Ascending aorta (tissue), 2 donors: ENCODE measurements at places on chromosomes 11 and 22.
A peak's percentile ranks its signal among the peaks of the same experiment; 100 is the strongest.

GRCh38 chr22:45777046-45777851 lies 105.6 kb downstream of the ATXN10 start:
- DNase-seq = no peak
- no peak overlapping the region for H3K4me3 ChIP-seq
- no peak overlapping the region for H3K27ac ChIP-seq

GRCh38 chr11:2208691-2209369 lies 37.2 kb upstream of the TH start:
- no peak overlapping the region for H3K4me3 ChIP-seq
- DNase-seq = no peak
- no peaks in the 10 kb centered on the region for H3K4me1 ChIP-seq
- H3K27me3 ChIP-seq = no peaks in the 10 kb centered on the region

DNA sequence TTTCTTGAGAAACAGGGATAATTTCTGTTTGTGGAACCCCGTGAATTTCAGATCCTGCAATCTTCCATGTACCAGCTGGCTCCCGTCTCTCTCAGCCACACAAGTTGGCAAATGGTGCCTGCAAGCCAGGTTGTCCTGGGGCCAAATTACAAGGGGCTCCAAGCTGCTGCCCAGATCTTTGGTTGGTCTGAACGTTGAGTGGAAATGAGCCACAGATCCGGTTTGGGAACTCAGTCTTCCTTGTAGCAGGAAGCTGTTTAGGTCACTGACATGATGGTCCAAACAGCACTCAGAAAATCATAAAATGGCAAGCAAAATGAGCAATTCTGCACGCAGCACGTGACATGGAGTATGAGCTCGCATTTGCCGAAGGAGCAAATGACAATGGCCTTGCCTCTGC lies 1496.4 kb downstream of the TBC1D22A start:
- DNase-seq = no peak
- no peaks in the 10 kb centered on the region for H3K27me3 ChIP-seq
- no peaks in the 10 kb centered on the region for H3K36me3 ChIP-seq
- H3K4me3 ChIP-seq = no peak overlapping the region
- no peak overlapping the region for H3K27ac ChIP-seq
- no peaks in the 10 kb centered on the region for H3K4me1 ChIP-seq

DNA sequence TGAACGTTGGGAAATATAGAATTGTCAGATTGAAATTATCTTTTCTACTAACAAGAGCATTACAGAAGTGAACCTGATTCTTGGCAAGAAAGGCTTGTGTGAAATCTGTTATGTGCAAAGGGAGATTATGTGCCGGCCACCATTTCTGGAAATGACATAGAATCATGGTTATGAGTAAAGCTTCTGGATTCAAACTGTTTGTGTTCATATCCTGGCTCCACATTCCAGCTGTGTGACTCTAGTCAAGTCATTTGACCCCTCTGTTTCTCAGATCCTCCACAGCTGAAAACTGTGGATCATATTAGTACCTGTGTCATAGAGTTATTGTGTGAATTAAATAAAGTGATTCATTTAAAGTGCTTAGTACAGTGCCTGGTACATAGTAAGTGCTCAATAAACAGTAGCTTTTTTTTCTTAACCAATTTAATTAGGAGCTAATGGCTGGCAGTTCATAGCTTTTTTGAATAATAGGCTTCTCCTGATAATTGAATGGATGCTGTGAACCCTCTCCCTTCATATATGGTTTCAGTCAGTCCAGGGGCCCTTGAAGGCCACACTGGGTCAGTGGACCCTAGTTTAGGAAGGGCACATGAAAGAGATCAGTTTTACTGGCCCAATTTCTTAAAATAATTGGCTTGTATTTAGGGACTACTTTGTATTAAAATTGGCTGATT lies 34.6 kb downstream of the EHF start:
- H3K4me3 ChIP-seq = no peak overlapping the region
- DNase-seq = no peak
- H3K27me3 ChIP-seq = no peaks in the 10 kb centered on the region
- no peaks in the 10 kb centered on the region for H3K4me1 ChIP-seq

- H3K27ac ChIP-seq = no peak overlapping the region
- H3K27me3 ChIP-seq = no peaks in the 10 kb centered on the region
- DNase-seq = no peak
- H3K4me1 ChIP-seq = no peaks in the 10 kb centered on the region
Observed at GRCh38 chr11:69202511-69203221, 46.9 kb downstream of the SMIM38 start.

GRCh38 chr11:119666061-119666460 lies 62.9 kb downstream of the NECTIN1 start:
- H3K27ac ChIP-seq = no peak overlapping the region
- H3K4me3 ChIP-seq = no peak overlapping the region
- no peaks in the 10 kb centered on the region for H3K36me3 ChIP-seq
- no peak for DNase-seq
- no peaks in the 10 kb centered on the region for H3K27me3 ChIP-seq

GRCh38 chr11:71125150-71125549 lies 127.2 kb downstream of the SHANK2 start:
- H3K27me3 ChIP-seq = no peaks in the 10 kb centered on the region
- no peak for DNase-seq
- no peak overlapping the region for H3K4me3 ChIP-seq
- no peak overlapping the region for H3K27ac ChIP-seq

DNA sequence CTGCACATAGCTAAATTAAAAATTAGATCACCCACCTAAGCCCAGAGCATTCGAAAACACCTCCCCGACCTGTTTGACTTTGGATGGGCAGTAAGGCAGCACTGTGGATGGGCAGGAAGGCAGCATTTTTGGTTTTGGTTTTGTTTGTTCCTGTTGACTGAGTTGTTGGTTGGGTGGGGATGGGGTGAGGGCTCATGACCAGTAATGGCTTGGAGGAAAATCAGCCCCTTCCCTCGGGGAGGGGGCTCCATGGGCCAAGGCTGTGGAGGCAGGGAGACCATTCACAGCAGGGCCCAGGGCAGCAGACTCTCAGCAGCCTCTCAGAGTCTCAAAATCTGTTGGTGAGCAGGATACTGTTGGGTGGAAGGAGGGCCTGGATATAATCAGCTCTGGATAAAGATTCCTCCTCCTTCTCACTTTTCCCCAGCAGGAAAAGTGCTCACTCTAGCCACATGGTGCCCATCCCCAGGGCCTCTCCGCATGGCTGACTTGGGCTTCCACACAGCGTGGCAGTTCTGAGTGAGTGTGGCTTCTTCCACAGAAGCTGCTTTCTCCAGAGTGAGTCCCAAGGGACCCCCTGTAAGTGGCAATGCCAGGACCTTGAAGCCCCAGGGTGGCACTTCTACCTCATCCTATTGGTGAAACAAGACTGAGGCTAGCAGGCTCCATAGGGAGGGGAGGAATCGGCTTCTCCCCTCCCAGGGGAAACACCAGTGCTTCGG lies 1491.2 kb downstream of the BRD1 start:
- no peak overlapping the region for H3K27ac ChIP-seq
- DNase-seq = no peak
- H3K27me3 ChIP-seq = no peaks in the 10 kb centered on the region
- H3K4me1 ChIP-seq = no peaks in the 10 kb centered on the region

GRCh38 chr11:123505546-123506299 lies 75.7 kb downstream of the GRAMD1B start:
- H3K27ac ChIP-seq = no peak overlapping the region
- H3K4me3 ChIP-seq = no peak overlapping the region
- no peaks in the 10 kb centered on the region for H3K27me3 ChIP-seq

GRCh38 chr11:69385144-69385820 lies 91.3 kb downstream of the MYEOV start:
- H3K27me3 ChIP-seq = no peaks in the 10 kb centered on the region
- no peak overlapping the region for H3K4me3 ChIP-seq
- no peaks in the 10 kb centered on the region for H3K36me3 ChIP-seq
- H3K27ac ChIP-seq = no peak overlapping the region

DNA sequence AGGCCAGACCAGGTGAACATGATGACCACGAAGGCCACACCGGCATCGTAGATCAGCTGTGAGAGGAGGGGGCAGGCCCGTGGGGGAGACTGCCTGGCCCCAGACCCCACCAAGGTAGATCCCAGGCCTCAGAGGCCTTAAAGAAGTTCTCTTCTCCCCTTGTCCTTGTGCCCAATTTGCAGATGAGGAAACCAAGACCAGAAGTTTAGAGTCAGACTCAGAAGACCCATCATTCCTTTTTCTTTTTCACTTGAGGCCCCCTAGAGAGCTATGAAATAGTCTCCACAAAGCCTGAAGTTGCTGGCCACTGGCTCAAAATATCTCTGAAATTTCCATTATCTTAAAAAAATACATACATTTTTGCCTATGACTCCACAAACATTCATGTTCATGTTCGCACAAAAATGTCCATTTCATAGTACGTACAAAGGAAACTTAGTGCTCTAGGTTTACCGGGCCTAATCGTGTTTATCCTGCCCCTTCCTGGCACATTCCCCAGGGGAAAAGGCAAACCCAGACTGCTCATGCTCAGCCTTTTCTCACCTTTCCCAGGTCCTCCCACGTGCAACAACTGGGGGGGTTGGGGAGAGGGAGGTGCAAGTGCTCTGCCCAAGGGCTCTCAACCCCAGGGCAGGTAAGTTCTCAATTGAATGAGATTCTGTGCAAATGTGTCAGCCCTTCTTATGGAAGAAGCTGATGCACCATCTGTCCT lies 19.2 kb downstream of the SLC43A1 start:
- no peak overlapping the region for H3K4me3 ChIP-seq
- no peaks in the 10 kb centered on the region for H3K27me3 ChIP-seq
- peaks cover 4% of the 10 kb centered on the region for H3K36me3 ChIP-seq
- H3K27ac ChIP-seq = no peak overlapping the region

DNA sequence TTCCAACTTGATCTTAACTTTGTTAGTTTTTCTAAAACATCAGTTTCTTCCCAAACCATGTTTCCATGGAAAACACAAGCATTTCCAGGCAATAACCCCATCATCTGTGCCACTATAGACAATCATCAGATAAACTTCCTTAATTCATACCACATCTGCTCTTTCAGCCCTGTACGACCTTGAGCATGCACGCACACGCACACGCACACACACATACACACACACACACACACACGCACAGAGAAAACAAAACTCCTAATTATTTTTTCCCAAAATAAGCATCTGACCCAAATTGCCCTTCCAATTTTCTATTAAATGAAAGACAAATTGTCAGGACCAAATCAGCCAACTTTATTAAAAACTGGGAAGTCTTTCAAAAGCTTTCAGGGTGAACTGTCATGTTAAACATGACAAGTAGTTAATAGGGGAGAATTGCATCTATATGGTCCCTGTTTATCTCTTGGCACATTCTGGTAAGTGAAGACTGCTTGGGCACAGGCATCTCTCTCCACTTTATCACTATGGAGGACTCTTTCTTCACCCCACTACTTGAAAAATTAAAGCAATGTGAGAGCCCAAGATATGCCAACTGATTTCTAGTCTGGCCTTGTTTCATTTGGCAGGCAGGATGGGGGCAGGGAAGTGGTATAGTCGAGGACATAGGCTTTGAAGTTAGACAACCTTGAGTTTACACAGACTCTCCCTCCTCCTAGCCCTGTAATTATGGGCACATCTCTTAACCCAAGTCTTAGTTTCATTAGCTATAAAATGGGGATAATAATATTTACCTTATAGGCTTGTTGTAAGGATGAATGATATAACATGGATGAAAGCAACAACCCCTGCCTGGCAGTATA lies 15.1 kb downstream of the ADM start:
- peaks cover 38% of the 10 kb centered on the region for H3K4me1 ChIP-seq
- H3K27me3 ChIP-seq = no peaks in the 10 kb centered on the region
- no peak overlapping the region for H3K4me3 ChIP-seq
- no peaks in the 10 kb centered on the region for H3K36me3 ChIP-seq
- H3K27ac ChIP-seq = peak overlapping the region; percentile 23

DNA sequence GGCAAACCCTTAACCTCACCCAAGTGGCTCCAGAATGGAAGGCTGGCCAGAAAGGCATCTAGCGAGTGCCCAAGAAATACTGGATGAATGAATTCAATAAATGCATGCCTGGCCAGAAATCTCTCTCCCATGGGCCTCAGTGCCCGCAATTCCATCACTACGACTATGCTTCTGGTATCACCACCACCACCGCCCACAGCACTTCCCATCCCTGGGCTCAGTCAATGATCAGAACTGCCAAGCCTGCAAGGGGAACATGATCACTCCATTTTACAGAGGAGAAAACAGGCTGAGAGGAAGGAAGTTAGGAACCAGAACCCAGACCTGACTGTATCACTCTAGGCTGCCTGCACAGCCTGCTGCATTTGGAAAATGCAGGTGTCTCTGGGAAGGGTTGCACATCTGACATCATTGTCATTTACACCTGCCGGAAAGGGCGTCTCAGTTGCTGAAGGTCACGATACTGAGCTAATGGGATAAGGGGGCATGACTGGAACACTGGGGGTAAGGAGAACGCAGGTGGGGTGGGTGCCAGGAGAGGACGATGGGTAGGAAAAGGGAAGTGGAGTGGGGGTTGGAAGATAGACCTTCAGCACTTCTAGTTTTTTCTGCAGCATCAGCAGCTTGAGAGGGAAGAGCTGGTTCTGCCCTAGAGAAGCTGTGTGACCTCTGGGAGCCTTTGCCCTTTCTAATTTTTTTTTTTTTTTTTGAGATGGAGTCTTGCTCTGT lies 3.2 kb downstream of the GPR152 start:
- no peak for DNase-seq
- no peaks in the 10 kb centered on the region for H3K36me3 ChIP-seq
- no peak overlapping the region for H3K4me3 ChIP-seq
- peaks cover 5% of the 10 kb centered on the region for H3K4me1 ChIP-seq
- no peaks in the 10 kb centered on the region for H3K27me3 ChIP-seq
- H3K27ac ChIP-seq = no peak overlapping the region

- H3K36me3 ChIP-seq = no peaks in the 10 kb centered on the region
- no peak for DNase-seq
- H3K4me3 ChIP-seq = no peak overlapping the region
- no peaks in the 10 kb centered on the region for H3K27me3 ChIP-seq
- H3K27ac ChIP-seq = no peak overlapping the region
Observed at GRCh38 chr11:107247167-107247861, 210.3 kb downstream of the CWF19L2 start.

DNA sequence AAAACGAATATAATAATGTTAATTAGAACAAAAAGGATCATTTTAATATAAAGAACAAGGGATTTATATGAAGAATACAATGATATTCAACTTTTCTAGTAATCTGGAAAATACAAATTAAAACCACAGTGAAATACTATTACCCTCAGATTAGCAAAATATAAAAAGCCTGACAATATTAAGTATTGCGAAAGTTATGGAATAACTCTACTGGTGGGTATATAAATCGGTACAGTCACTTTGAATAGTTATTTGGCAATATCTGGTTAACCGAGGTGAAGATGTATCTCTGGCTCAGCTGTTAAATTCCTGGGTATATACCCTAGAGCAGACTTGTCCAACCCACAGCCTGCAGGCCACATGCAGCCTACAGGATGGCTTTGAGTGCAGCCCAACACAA lies 118.8 kb downstream of the ATM start:
- H3K27me3 ChIP-seq = no peaks in the 10 kb centered on the region
- H3K36me3 ChIP-seq = no peaks in the 10 kb centered on the region
- H3K4me3 ChIP-seq = no peak overlapping the region
- no peak for DNase-seq

- H3K4me1 ChIP-seq = no peaks in the 10 kb centered on the region
- no peak overlapping the region for H3K27ac ChIP-seq
- no peaks in the 10 kb centered on the region for H3K27me3 ChIP-seq
- H3K4me3 ChIP-seq = no peak overlapping the region
Observed at GRCh38 chr22:46479046-46479445, 58.4 kb downstream of the CELSR1 start.
